ENCODE measurements at places on chromosomes 3 and 15.

DNA sequence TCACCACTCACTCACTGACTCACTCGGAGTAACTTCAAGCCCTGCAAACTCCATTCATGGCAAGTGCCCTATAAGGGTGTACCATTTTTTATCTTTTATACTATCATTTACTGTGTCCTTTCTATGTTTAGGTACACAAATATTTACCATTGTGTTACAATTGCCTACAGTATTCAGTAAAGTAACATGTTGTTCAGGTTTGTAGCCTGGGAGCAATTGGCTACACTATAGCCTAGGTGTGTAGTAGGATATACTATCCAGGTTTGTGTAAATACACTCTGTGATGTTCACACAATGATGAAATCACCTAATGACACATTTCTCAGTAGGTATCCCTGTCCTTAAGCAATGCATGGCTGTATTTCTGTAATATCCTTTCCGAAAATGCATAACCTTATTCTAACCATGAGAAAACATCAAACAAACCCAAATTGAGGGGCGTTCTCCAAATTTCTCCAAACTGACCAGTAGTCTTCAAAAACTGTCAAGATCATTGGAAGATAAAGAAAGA is 17.9 kb upstream of the CNOT10 start:
- no peak for DNase-seq

- DNase-seq: no peak
These were observed 2.0 kb downstream of the ANKRD28 start for GRCh38 chr3:15795651-15796308.

DNA sequence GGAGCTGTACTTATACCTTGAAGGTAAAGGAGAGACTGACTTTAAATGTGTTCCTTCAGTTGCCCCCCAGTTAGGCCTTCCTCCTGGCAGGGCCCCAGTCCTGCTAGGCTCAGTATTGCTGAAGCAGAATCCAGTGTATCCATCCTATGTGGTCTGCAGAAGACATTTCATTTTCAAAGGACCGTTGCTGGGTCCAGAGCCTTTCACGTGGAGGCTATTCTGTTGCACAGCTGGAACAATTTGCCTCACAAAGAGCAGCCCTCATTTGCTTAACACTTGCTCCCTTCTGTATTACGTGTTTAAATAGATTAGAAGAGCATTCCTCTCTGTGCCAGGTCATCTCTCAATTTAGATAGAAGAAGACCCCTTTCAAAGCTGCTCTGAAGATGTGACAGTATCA is 78.9 kb upstream of the CFAP20DC start:
- DNase-seq: no peak

GRCh38 chr3:43762451-43762850 is 71.7 kb downstream of the ABHD5 start:
- DNase-seq: no peak

GRCh38 chr15:70636540-70637165 is 126.7 kb downstream of the UACA start:
- no peak for DNase-seq

- no peak for DNase-seq
These were observed 103.9 kb upstream of the HES1 start for GRCh38 chr3:194031867-194032635.

DNA sequence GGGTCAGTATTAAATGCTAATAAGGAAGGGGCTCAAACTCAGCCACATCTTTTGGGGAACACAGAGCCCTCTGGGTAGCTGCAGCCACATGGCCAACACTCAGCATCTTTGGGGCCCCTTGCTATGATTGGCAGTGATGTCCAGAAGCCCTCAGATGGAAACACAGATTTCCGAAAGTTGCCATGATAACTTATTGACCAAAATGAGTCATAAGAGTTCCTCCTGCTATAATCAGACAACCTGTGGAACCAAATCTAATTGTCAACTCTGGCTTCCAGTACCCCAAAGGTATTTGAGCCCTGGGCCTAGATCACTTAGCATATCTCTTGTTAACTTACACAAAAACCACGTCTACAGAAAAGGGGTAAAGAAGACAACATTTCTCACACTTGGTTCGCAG is 392.2 kb downstream of the KCNH8 start:
- no peak for DNase-seq

- DNase-seq: no peak
These were observed 19.0 kb upstream of the ARHGEF26 start for GRCh38 chr3:154102225-154102624.

GRCh38 chr15:96125721-96126415 is 204.6 kb upstream of the NR2F2 start:
- DNase-seq: no peak

GRCh38 chr3:56829533-56829932 is 27.8 kb upstream of the ARHGEF3 start:
- no peak for DNase-seq

- DNase-seq: no peak
These were observed 406.2 kb downstream of the RBMS3 start for GRCh38 chr3:29686889-29687592.

DNA sequence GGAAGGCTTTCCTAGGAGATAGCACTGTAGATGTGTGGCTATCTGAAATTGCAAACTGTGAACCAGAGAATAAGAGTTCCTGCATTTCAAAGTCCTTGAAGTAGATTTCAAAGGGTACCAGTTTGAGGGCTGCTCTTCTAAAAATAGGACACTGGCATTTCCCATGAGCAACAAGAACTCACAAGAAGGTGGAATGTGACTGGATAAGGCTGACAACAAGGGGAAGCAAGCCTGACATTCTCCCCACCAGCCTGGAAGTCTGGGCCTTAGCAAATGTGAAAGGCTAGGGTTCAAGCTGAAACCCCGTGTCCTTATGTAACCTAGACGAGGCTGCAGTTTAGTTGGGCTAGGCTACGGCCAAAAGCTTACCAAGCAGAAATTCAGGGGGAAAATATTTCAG is 18.7 kb upstream of the TJP1 start:
- no peak for DNase-seq

GRCh38 chr3:157465741-157466140 is 29.1 kb downstream of the PTX3 start:
- DNase-seq: no peak

- DNase-seq: no peak
These were observed 25.7 kb downstream of the FSIP1 start for GRCh38 chr15:39756806-39757522.

DNA sequence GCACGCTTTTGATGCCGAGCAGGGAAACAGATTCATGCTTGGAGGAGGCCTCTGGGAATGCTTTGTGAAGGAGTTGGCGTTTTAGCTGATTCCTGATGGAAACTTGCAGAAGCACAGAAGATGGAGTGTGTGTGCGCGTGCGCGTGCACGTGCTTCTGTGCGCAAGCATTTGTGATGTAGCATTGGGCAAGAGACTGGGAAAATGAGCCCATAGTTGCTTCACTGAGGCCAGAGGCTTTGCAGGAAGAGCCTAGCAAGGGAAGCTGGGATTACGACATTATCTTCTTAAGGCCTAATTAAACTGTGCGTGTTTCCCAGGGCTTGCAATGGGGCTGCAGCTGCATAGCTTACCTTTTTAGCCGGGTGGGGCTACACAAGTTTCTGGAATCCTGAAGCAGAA is 18.1 kb upstream of the AGBL1 start:
- no peak for DNase-seq

DNA sequence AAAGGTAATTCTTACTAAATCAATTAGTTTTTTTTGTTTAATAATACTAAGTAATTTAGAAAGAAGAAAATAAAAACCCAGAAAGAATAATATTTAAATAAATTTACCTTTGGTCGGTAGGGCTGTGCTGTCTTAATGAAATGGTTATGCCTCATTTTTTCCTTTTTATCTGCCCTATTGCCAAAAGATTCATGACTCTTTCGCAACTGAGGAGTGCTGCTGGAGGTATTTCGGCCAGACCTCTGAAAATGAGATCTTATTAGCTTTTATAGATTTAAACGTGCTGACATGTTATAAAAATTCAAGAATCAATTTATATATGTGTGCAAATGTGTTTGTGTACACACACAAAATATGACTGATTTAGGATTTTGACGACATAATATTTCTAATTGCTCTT is 67.1 kb upstream of the USP50 start:
- no peak for DNase-seq

DNA sequence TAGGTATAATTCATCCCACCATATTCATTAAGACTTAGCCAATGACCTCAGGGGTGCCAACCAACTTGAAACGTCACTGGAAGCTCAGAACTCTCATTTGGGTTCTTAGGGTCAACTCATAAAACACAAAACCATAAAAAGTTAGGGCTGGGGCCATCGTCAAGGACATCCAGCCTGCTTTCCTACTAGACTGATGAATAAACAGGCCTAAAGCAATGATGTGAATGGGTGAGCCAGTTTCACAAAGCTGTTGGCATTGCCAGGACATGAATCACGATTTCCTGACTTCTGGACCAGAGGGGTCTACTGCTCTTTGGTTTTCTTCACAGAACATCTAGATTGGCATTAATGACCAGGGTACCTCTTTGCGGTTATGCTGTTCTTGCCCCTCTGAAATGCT is 64.7 kb downstream of the EOMES start:
- no peak for DNase-seq

GRCh38 chr3:177439694-177440269 is 242.5 kb upstream of the TBL1XR1 start:
- no peak for DNase-seq

GRCh38 chr3:29427266-29428103 is 146.6 kb downstream of the RBMS3 start:
- DNase-seq: no peak

DNA sequence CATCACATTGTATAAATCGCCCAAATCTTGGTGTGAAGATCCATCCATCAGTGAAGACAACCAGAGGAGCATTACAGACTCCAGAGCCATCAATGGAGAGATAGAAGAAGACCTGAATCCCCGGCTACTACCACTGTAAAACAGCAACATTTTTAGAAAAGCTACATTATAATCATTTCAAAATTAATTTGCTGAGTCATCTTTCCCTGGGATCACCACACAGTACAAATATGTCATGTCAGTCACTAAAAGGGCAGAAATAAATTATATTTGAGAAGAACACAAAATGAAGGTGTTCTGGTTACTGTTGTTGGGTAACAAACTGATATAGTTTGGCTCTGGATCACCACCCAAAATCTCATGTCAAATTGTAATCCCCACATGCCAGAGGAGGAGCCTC is 218.5 kb upstream of the STT3B start:
- DNase-seq: no peak

DNA sequence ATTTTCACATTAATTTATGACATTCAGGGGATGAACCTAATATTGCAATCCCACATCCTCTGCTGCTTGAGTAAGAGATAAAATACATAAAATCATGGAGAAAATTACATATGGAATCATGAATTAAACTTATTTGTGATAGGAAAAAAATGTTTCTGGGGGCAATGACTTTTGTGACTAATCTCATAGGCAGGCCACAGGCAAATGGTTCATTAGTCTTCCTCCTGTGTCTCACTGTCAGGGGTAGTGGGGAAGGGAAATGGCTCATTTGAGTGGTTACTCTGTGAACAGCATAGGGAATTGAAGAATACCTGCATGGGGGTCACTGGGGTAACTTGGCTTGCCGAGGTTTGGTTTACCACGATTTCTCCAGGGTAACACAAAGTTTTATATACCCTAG is 72.0 kb downstream of the TFG start:
- DNase-seq: no peak

All from anterior cingulate cortex (tissue), 58 donors.